ENCODE measurements at places on chromosomes 7 and 10.

DNA sequence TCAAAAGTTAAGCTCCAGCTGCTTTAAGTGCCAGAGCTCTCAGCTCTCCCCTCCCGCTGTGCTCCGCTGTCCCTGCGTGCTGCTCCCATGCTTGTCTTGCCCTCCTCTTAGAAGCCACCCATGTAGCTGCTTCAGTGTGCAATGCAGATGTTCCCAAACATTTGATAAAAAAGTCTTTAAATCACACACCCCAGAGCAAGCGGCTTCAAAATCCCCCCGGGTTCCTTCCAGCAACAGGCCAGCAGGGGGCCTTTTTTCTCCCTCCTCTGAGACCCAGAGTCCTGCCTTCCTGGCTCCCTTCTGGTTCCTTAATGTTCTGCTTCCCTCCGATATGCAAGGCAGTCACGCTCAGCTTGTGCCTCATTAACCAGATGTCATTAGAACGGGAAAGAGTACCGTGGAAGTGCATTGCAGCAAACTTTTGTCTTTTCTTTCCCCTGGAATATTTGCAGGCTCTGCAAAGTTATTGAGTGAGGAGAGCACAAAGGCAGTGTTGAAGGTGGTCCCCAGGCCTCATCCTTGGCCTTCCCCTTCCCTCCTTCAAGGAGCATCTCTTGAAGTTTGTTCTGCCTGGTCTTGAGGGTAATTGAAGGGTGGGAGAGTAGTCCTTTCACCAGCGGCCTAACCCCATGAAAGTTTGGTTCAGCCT, 25.5 kb downstream of the LDB3 start:
- DNase-seq = peak; percentile 65

GRCh38 chr7:1611708-1612241, 41.9 kb upstream of the PSMG3 start:
- peak; percentile 20 for DNase-seq

- no peak for DNase-seq
Measured at GRCh38 chr7:130333832-130334231, 10.8 kb upstream of the CPA5 start.

DNA sequence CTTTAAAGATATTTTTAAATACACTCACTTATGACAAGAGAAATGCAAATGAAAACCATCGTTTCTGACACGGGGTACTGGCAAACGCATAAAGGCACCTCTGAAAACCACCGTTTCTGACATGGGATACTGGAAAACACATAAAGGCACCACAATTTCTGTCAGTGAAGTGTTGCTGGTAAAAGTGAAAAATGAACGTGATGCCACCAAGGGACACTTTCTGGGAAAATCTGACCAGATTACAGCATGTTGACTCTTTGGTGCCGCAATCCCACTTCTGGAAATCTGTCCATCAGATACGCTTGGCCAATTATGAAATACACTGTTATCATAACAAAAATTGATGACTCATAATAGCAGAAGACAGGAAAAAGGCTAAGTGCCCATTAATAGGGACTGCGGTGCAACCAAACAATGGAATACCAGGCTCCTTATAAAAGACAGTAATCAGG, 131.7 kb downstream of the ZMYND11 start:
- no peak for DNase-seq

- no peak for DNase-seq
Measured at GRCh38 chr10:126169899-126170298, 218.4 kb downstream of the ADAM12 start.

DNA sequence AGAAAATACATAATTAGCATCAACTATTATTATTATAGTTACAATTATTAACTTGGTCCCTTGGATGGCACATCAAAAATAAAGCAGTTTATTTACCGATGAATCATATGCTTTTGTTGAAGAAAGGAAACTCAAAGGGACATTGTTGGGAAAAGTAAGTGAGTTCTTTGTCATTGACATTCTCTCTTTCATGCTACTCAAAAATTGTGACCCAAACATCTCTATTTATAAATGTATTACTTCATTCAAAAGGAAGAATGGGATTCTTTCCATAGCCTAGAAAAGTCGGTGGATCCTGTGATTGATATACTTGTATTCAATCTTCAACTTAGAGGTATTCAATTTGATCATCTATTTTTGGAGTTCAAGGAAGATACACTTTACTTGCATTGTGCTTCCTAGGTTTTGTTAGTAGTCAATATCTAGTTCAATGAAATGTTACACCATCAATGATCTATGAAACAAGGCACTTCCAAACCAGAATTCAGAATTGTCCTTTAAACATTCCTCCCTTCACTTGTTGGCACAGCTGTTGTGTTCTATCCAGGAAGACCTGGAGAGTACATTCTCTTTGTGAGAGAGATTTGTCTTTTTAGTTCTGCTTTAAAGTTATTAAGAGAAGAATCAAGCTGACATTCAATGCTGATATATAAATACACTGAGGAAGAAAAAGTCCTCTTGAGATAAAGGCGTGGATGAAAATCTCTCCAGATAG, 235.2 kb downstream of the TMEM26 start:
- DNase-seq = no peak

- no peak for DNase-seq
Measured at GRCh38 chr7:108101759-108102158, 28.4 kb downstream of the LAMB4 start.

- DNase-seq = peak; percentile 31
Measured at GRCh38 chr7:70696201-70696754, 435.7 kb upstream of the GALNT17 start.

DNA sequence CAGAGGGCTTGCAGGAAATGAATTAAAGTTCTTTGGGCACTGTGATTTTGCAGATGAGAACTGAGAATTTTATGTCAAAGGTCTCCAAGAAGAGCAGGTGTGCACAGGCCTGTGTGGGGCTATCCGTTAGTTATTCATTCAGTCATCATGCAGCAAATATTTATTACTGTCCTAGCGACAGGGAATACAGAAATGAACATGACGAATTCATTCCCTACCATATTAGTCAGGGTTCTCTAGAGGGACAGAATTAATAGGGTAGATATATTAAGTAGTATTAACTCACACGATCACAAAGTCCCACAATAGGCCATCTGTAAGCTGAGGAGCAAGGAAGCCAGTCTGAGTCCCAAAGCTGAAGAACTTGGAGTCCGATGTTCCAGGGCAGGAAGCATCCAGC, 2.9 kb upstream of the MMP21 start:
- DNase-seq = no peak

GRCh38 chr10:16509996-16510395, 11.7 kb downstream of the C1QL3 start:
- DNase-seq = no peak

- no peak for DNase-seq
Measured at GRCh38 chr10:112677689-112678088, 230.7 kb downstream of the VTI1A start.

- no peak for DNase-seq
Measured at GRCh38 chr10:123402656-123403055, 248.5 kb downstream of the BUB3 start.

GRCh38 chr7:2675256-2675764, 12.7 kb upstream of the AMZ1 start:
- no peak for DNase-seq

GRCh38 chr10:68566351-68566750, 6.2 kb downstream of the TET1 start:
- no peak for DNase-seq

DNA sequence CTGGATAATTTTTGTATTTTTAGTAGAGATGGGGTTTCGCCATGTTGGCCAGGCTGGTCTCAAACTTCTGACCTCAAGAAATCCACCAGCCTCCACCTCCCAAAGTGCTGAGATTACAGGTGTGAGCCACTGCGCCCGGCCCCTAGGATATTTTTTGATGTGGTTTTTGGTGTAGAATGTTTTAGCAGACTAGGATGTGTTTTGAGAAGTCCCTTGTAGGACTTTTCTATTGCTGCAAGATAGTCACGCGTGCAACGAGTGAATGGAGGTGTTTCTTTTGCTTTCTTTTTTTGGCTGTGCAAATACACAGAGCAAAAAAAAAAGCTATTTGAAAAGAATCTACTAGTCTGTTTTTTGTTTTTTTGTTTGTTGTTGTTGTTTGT, 29.8 kb upstream of the KLF6 start:
- DNase-seq = no peak

DNA sequence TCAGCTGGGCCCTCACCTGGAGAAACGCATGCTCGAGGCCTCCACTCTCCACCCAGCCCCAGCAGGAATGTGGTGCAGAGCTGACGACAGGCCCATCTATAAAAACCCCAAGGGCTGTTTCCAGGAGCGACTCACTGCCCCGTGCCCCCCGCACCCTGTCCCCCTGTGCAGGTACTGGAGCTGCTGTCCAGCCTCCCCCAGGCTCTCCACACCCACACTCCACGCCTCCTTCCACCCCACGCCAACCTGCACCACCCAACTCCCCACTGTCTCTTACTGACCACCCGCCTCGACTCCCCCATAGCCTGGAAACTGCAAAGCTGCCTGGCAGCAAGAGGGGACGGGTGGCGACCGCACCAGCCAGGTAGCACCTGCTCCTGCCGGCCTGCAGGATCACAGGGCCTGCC, 43.3 kb downstream of the DIP2C start:
- DNase-seq = peak; percentile 15

- no peak for DNase-seq
Measured at GRCh38 chr10:125177641-125178640, 17.6 kb upstream of the CTBP2 start.

All from mesendoderm (in vitro differentiated cells).